ENCODE measurements at places on chromosomes 2 and 18.

DNA sequence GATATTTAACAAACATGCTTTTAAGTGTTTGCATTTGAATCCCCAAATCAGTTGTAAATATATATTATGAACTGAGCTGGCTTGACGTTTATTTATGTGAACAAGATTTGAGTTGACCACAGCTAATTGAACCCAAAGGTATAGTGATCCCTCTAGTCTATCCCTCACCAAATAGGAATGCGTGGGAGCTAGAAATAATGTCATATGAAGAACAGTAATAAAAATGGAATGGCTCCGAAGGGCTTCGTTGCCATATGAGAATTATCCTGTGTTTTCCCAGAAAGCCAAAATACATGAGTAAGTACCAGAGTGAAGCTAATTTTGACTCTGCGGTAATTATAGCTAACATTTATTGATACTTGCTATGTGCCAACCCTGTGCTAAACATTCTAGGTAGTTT lies 142.7 kb downstream of the ADCYAP1 start:
- DNase-seq, result no peak

DNA sequence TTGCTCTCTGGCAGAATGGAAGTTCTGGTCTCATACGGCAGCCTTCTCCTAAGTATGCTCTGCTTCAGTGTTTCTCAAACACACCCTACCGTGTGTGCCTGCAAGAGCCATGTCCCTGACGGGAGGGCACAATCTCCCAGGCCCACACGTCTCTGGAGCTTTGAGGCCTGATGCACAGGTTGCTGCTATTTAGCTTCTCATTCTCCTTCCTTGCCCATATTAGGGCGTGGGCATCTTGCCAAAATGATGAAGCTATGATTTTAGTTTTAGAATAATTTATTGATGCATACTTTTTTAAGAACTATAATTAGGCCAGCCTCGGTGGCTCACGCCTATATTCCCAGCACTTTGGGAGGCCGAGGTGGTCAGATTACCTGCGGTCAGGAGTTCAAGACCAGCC lies 107.9 kb downstream of the RNF144A start:
- DNase-seq, result no peak

- no peak for DNase-seq
Observed at GRCh38 chr2:140144611-140145010, 1364.4 kb upstream of the NXPH2 start.

GRCh38 chr2:231397928-231398294 lies 2.4 kb downstream of the B3GNT7 start:
- no peak for DNase-seq

- DNase-seq, result no peak
Observed at GRCh38 chr18:61882296-61883004, 10.4 kb downstream of the RNF152 start.

GRCh38 chr18:51137891-51138290 lies 59.6 kb downstream of the MEX3C start:
- DNase-seq, result no peak

DNA sequence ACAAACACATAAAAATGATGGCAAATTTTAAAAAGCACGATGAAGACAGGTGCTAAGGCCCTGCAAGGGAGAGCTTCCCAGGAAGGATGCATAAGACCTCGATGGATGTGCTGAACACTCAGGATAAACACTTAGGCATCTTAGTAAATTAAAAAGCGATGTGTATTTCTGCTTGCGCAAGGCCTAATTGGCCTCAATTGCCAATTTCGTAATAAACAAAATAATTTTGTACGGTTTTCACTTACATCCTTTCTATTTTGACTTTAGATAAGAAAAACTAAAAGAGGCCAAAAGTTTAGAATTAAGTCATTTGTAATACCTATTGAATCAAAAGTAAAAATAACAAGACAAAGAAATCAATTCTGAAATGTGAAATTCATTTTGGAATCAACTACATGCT lies 189.1 kb downstream of the TCF4 start:
- DNase-seq, result no peak

DNA sequence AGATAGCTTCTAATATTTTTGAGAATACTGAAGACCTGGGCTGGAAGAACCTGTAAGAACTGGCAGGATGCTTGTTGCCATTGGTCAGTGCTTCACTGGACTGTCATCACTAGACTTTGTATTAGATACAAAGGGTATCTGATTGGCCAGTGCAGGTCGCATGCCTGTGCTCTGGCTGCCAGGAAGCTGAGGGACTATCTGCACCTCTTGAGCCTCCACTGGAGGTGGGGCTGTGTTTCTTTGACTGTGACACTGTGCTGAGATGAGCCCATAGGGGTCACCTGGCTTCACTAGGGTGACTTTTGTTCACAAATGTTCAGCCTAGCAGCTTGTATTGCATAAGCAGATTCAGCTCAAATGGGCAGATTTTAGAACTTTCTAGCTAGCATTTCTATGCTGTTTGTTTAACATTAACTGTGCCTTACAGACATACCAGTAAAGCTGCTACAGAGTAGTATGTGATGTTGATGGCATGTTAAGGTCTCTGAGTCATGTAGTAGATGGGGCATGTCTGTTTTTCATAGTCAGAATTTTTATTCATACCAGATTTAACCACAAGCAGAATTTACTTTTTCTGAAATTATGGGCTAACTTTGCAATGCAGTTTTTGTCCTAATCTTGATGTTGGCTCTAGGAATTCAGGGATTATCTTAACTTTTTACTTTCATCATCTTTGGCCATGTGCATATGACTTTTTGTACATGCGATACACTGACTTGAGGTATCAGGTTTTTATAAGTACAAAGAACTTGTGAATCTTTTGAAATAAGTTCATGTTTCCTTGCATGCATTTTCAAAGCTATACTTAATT lies 56.1 kb downstream of the RHBDD1 start:
- DNase-seq, result no peak

GRCh38 chr2:158142568-158143332 lies 41.1 kb downstream of the UPP2 start:
- DNase-seq, result no peak

GRCh38 chr2:165505514-165505913 lies 36.0 kb downstream of the CSRNP3 start:
- DNase-seq, result no peak

DNA sequence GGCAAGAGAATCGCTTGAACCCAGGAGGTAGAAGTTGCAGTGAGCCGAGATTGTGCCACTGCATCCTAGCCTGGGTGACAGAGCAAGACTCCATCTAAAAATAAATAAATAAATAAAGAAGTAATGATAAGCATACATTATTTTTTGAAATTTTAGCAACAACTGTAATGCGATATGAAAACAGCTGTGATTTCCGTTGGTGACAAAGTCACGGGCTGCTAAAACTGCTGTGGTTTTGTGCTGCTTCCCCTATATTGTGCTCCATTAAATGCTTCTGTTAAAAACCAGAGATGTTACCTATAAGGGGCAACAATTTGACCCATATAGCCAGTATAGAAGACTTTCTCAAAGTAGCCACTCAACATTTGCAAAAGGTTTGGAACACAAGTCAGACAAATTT lies 8.3 kb downstream of the TRIM54 start:
- DNase-seq, result no peak

GRCh38 chr2:237097911-237098702 lies 12.4 kb downstream of the COPS8 start:
- no peak for DNase-seq

- DNase-seq, result no peak
Observed at GRCh38 chr2:29844713-29845326, 76.6 kb downstream of the ALK start.

DNA sequence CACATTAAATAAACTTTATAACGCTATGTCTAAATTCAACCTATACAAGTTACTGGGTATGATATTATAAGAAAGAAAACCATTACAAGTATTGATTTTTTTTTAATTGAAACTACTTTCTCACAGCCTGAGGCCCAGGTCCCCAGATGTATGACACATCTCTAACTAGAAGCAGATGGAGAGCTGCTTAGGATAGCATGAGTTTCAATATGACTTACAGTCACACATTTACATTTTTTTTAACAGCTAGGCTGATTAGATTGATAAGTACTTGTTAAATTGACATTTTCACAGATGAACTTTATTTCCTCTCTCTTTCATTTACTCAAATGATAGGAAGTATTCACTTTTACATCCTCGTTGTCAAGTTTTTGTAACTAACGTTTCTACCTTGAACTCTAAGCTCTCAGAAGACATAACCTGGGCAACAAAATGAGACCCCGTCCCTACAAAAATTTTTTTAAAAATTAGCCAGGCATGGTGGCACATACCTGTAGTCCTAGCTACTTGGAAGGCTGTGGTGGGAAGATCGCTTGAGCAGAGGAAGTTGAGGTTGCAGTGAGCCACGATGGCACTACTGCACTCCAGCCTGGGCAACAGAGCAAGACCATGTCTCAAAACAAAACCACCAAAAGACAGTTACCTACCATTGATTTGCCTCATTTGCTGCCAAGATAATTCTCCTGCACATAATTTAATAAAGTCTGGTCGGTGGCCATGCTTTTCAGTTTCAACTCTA lies 52.4 kb downstream of the STK39 start:
- no peak for DNase-seq

DNA sequence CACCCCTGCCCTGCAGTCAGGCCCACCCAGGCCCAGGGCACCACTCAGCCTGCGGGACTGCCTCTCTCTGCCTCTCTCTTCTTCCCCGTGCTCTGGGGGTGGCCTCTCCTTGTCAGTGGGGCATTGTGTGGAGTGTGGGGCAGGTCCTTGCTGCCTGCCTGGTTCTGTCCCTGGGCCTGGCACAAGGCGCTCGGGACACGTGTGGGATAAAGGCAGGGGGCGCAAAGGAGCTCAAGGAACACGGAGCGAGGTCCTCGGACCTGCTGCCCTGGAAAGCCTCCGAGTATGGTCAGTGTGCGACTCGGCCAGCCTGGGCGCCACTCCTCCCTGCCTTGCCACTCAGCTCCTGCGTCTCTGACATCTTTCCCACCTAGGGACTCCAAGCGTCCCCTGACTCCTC lies 262.2 kb downstream of the HDAC4 start:
- DNase-seq, result no peak

DNA sequence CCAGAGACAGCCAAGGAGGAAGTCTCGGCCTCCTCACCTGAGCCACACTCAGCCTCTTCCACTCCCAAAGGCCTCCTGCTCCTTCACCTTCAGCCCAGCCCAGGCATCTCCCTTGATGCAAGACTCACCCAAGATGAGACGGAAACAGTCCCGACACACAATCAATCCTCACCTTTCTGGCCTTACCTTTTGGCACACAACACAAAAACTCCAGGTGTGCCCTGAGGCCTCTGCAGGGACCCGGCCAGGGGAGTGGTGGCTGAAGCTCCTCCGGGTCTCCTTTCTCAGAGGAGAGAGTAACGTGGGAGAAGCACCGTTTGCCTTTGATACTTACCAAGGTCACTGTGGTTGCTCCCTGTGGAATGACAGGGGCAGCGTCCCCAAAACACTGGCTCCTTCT lies 23.8 kb upstream of the EFHD1 start:
- no peak for DNase-seq

DNA sequence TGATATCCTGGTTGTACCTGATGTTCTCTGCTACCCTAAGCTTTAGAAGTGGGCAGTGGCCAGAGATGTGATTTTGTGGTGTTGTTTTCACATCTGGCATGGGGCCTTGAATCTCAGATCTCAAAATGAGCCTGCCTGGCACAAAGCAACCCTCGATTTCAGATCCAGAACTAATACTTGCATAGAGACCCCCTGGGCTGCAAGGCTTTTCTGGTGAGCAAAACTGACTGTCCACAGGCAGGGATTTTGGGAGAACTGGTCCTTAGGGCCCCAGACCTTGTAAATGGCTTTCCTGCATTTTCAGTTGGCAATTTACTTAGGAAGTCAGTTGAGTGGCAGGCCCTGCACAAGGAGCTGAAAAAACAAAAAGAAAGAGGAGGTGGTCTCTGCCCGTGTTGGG lies 265.3 kb downstream of the MYCN start:
- no peak for DNase-seq

GRCh38 chr2:43008388-43008787 lies 216.0 kb upstream of the HAAO start:
- no peak for DNase-seq

GRCh38 chr2:133039531-133039930 lies 369.5 kb upstream of the LYPD1 start:
- DNase-seq, result no peak

DNA sequence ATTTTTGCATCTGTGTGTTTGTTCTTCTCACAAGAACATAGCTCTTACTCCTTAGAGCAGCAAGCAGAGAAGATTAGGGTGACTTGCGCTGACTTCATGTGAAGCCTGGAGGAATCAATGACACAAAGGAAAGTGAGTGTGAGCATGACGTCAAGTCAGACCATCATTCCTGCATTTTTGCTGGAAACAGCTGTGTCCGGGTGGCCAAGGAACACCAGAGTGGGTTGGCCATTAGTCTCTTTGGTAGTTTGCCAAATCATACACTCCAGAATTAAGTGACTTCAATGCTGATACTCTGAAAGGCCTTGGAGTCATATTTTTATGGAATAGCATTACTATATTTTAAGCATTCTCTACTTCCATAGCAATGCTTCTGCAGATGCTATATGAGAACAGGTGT lies 597.2 kb downstream of the DCDC2C start:
- no peak for DNase-seq

GRCh38 chr2:88574445-88574844 lies 52.8 kb downstream of the EIF2AK3 start:
- no peak for DNase-seq

GRCh38 chr18:21458310-21458709 lies 142.2 kb downstream of the ESCO1 start:
- DNase-seq, result no peak

- no peak for DNase-seq
Observed at GRCh38 chr2:178449700-178450523, 1.1 kb downstream of the PRKRA start.

DNA sequence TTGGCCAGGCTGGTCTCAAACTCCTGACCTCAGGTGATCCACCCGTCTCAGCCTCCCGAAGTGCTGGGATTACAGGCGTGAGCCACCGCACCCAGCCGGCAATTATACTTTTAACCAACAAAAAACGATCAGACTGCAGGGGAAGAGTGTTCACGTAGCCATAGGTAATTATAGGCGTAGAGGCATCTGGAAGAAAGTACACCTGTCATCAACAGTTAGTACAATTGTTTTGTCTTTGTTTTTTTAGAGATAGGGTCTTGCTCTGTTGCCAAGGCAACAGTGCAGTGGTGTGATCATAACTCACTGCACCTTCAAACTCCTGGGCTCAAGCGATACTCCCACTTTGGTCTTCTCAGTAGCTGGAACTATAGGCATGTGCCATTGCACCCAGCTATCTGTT lies 20.0 kb downstream of the ST3GAL5 start:
- DNase-seq, result no peak

GRCh38 chr2:168534926-168535325 lies 78.9 kb downstream of the CERS6 start:
- no peak for DNase-seq

GRCh38 chr2:134301099-134301927 lies 47.4 kb downstream of the MGAT5 start:
- peak; percentile 57 for DNase-seq

DNA sequence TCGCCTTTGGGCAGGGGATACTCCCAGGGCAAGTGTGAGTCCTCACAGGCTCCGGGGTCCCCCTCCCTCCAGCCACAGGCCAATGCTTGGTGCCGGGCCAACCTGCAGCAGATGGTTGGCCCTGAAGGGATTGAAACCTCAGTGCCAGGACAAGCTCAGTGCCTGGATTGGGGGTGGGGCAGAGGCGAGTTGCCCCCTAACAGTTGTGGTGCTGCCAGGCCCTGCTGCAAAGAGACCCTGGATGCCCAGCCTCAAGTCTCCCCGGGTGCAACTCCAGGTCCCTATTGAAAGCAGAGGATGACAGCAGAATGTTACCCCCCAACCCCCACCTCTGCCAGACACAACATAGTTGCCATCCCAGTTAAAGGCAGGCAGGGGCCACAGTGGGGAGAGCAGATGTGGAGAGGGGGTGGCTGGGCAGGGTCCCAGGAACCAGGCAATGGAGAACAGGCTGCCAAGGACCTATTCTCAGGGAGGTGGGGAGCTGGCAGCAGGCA lies 9.5 kb upstream of the RNF103 start:
- DNase-seq, result peak; percentile 34

- DNase-seq, result no peak
Observed at GRCh38 chr2:120907822-120908221, 172.2 kb downstream of the GLI2 start.

Data from NCI-H1092 treated with DMSO at 0.1 percent for 48 hours (cell line).